M059J (cell line): ENCODE measurements at places on chromosomes 3 and 15. TPM values are rescaled to one million over a fixed set of nuclear protein-coding genes. Genes with fewer than 3 reads are reported as not detected.

DNA sequence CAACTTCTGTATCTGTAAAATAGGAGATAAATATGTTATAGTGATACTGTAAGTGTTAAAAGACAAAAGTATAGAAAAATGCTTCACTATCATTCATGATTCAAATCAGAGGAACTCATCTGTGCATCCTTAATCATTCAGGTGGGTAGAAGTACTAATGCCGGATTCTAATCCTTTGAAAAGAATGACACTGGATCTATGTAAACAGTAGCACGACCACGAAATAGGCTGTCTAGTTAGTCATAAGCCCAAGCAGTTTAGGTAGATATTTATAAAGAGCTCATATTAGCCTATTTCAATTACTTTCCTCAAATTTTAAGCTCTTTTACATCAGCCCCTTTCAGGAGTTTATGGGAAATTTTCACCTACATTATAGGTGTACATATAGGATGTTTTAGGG, 437.9 kb downstream of the SOX2 start:
- DNase-seq: no peak

- no peak for DNase-seq
These were observed 656.3 kb upstream of the TGFBR2 start for GRCh38 chr3:29949940-29950616.

- peak; percentile 27 for DNase-seq
These were observed 15.1 kb downstream of the CXCR6 start for GRCh38 chr3:45958321-45958791.

- peak; percentile 62 for DNase-seq
These were observed 47.9 kb downstream of the QTRT2 start for GRCh38 chr3:114104414-114104813.

DNA sequence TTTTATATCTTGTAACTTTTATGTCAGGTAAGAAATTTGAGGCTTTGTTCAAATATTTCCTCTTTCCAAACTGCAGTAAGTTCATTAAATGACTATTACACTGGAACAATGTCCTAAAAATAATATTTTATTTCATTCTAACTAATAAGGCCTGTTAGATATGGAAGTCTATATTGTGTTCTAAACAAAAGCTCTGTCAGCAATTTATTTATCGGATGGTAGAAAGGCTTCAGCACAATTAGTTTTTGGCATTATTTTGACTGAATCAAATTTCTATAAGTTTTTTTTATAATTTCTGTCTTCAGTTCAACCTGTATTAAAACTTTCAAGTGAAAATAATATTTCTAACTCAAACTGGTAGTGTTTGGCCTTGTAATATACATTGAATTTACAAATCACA, 992.1 kb downstream of the EPHA3 start:
- DNase-seq: no peak

BFSP2 gene
- not detected in 2 replicates for total RNA-seq

STAG1 gene
- 24.9 and 31.6 TPM in 2 replicates for total RNA-seq

AADAC gene
- total RNA-seq: 0.39 TPM in 1 of 2 replicates, not detected in the other

- DNase-seq: peak; percentile 56
These were observed 87.5 kb upstream of the PLXNA1 start for GRCh38 chr3:126895178-126896066.

NFKBIZ gene
- total RNA-seq: 5.4 and 9.6 TPM in 2 replicates

CEP19 gene
- 9.0 and 11.2 TPM in 2 replicates for total RNA-seq

DNA sequence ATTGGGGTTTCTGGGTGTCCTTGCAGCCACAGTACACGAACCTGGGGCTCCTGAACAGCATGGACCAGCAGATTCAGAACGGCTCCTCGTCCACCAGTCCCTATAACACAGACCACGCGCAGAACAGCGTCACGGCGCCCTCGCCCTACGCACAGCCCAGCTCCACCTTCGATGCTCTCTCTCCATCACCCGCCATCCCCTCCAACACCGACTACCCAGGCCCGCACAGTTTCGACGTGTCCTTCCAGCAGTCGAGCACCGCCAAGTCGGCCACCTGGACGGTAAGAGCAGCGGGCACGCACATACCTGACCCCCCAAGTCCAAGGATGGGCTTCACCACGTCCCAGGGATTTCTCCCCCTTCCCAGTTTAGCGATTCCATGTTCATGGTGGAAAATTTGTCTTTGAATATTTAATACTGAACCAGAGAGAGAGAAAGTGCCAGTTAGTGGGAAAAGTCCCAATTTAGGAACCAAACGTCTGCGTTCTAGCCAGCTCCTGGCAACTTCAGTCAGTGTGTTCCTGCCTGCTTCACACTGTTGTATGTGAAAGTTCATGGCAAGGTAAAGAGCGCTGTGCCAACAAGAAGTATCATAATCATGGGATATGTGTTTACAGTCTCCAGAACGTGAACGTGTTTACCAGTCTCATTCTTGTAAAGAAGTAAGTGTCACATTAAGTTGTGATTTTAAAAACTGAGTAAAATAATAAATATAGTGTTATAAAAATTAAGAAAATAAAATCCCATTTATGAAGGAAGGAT, 177.2 kb downstream of the TP63 start:
- DNase-seq: no peak

DNA sequence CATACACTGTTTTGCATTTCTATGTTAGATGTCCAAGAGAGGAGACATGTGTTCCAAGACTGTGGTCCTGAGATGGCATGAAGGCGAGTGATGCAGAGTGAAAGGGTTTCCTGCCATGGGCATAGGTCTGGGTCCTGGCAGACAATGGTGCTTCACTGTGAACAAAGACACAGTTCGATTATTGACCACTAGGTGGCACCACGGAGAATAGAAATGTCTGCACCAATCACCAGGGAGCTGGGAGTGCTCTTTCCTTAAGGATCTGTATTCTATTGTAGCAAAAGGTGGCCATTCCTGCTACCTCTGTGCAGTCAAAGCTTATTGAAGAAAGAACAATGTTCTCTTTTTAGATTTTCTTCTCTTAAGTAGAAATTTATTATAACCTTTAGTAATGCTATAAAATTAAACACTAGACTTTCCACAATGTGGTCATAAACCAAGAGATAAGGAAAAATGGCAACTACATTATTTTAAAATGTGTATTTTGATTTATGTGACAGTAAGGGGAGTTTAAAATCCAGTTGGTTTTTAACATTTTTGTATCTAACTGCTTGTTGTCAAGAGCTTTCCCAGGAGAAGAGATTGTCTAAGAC, 88.7 kb downstream of the GABRG3 start:
- peak; percentile 16 for DNase-seq

GRCh38 chr3:159749406-159749805, 239.2 kb upstream of the IL12A start:
- no peak for DNase-seq

- DNase-seq: no peak
These were observed 112.4 kb downstream of the ADCY5 start for GRCh38 chr3:123336441-123336851.

GRCh38 chr3:15486979-15487378, 34.5 kb downstream of the COLQ start:
- no peak for DNase-seq

DNA sequence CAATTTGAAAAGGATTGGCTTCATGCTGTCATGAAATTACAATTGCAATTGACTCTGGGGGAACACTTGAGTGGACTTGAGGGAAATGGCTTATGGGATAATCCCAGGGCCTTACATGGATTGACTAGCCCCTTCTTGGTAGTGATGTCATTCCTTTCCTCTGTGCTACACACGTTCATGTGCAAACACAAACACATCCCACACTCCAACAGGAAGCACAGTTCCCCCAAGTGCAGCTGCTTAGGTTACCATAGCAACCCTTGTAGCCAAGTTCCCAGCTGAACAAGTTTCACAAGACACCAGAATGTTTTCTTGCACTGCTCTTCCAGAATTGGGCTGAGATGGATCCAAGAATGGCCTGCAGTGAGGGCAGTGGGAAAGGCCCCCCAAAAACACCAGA, 217.0 kb downstream of the ZNF621 start:
- DNase-seq: no peak

DNA sequence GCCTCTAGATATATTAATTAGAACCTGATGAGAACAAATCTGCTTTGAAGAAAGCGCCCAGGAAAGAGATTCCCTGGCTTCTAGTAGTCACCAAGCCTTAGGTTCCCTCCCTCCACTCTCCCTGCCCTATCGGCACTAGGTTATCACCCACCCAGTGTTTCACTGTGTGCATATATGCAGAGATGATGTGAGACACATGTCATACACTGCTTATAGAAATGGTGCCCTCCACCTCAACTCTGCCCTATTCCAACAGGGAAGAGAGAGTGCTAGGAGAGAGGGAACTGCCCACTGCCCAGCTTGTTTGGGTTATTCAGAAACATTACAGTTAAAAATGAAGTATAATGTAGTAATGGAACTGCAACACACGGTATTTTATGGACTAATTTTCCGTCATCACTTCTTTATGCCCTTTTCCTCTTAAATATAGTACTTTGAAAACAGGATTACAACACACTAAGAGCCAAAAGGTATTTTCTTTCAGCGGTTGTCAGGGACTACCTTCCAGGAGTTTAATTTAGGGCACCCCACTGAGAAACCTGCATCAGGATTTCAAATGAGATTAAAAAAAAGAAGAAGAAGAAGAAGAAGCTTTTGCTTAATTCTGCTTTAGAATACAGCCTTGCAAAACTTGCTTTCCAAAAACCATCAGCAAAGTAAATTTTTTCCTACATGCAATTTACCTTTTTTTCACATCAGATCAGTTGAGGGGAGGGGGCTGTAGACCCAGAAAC, 55.3 kb downstream of the MEIS2 start:
- DNase-seq: no peak

DNA sequence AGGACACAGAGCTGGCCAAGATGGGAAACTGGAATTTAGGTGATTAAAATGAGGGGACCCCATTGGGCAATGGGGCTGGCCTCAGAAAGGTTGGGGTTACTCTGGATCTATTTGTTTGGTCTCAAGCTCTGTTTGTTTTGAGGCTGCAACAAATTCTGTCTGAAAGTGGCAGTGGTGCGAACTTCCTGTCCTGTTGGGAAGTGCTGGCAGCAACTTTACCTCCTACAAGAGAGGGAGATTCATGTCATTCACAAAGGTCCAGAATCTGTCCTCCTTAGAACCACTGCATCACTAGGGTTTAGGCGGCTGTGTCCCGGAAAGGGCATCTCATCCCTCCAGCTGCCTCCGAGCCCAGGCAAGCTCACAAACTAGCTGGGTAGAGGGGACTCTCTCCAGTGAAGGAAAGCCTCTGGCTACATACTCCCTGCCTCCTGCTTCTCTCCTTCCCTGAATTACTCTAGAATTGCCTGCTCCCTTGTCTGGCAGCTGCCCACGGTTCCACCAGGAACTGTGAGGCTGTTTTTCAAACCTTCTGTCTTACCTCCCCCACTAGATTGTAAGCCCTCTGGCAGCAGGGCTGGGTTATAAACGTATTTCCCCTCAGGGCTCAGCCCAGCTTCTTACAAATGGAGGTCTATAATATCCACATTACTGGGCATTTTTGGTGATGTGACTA, 23.6 kb downstream of the MEGF11 start:
- DNase-seq: no peak
